ENCODE measurements at places on chromosomes 5 and 9.

DNA sequence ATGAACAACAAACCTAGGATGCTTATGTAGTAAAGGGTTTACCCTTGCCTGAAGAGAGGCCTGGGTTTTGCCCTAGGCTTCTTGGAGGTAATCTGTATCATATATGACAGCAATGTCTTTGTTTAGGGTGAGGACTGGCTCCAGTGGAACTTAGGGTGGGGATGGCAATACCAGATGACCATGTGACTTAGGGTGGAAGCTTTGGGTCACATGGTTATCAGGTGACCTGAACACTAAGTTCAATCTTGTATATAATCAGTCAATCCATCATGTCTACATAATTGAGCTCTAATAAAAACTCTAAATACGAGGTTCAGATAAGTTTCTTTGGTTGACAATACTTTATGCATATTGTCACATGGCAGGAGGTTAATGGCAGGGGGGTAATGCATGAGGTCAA lies 10.6 kb upstream of the PPP2R2B start:
- no peak for DNase-seq

DNA sequence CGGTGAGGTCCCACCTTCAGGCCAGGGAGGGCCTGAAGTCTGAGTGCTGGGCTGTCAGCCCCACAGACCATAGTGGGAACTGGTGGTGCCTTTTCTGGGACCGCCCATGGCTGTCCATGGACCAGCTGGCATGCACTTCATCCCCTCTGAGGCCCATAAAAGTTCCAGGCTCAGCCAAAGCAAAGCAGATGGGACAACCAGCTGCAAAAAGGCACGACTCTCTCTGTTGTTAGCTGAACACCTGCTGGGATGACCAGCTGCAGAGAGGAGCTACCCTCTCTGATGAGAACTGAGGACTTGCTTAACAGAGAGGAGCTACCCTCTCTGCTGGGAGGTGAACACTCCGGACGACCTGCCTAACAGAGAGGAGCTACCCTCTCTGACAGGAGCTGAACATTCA lies 844.3 kb upstream of the DMAC1 start:
- no peak for DNase-seq

GRCh38 chr9:121312169-121312568 lies 44.2 kb downstream of the GSN start:
- no peak for DNase-seq

GRCh38 chr5:53381-54174 lies 38.4 kb upstream of the PLEKHG4B start:
- peak; percentile 38 for DNase-seq

GRCh38 chr5:72788866-72789505 lies 27.5 kb upstream of the TNPO1 start:
- DNase-seq, result no peak

DNA sequence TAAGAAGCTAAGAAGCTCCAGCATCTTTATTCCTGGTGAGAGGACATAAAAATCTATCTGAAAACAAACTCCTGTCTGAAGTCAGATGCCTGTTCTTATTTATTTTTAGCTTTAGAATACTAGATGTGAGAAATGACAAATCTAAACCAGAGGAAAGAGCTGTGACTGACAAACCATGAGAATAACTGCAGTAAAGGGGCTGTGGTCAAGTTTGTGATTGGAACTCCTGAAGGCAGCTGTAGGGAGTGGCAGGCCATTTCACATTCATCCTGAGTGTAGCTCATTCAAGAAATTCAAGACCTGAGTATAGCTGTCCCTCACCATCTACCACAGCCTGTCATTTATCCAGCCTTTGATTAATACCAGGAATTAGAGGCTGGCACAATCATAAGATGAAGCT lies 718.8 kb downstream of the BRINP1 start:
- no peak for DNase-seq

- DNase-seq, result no peak
Observed at GRCh38 chr5:55638051-55638450, 74.1 kb downstream of the SLC38A9 start.

GRCh38 chr9:91900797-91901177 lies 49.2 kb downstream of the ROR2 start:
- DNase-seq, result no peak

DNA sequence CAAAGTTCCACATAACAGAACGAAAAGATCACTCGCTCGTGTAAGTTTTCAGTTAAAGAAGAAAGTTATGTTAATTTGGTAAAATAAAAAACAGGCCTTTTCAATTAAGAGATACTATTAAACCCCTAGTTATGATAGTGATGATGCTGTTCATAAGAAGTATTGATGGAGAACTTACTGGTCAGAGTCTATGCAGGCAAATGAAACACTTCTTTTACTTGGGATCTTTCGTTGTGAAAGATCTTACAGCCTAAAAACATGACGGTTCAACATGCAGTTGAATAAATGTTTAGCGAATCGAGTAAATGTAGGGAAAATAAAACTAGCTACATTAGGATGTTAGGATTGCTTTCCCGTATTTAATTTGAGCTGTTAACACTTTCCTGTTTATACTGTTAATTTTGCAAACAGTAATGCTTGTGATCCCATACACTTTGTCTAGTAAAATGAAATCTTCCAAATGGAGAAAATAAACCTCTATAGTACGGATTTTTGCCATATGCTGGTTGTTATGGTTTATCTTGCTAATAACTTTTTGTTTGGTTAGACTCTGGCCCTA lies 2.0 kb downstream of the RHOBTB3 start:
- DNase-seq, result no peak

- no peak for DNase-seq
Observed at GRCh38 chr9:136804509-136805206, 3.1 kb upstream of the RABL6 start.

DNA sequence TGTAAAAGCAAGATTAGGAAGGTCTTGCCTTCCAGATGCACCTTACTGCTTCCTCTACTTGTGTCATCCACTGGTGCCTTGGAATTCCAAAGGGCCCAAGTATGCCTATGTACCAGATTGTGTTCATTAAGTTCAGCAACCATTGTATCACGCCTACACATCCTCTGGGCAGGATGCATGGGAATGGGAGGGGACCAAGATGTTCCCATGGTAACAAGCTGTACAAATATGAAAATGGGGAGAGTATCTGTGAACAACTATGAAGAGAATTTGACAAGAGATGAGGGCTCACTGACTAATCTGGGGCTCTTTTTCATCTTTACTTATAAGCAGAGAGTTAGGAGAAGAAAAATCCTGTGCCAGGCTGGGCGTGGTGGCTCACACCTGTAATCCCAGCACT lies 137.8 kb upstream of the MAP1B start:
- no peak for DNase-seq

GRCh38 chr9:137199411-137200121 lies 975 bp downstream of the TPRN start:
- no peak for DNase-seq

GRCh38 chr5:178624631-178625546 lies 2.0 kb downstream of the CLK4 start:
- no peak for DNase-seq

DNA sequence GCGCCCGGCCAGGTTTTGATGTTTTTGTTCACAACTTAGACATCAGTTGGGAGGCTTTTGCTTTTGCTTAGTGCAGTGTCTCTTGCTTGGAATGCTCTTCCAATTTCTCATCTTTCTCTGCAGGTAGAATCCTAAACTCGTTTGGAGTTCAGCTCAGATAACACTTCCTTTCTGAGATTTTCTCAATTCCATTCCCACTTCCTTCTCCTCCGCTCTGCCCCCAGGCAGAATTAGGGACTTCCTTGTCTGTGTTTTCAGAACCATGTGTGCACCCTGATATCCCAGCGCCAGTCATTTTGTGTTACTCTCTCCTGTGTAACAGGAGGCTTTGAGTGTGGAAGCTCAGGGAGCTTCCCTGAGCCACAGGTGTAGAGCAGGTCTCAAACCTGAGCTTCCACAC lies 171.0 kb downstream of the INSYN2B start:
- DNase-seq, result no peak

GRCh38 chr5:170277867-170278281 lies 19.7 kb downstream of the LCP2 start:
- DNase-seq, result no peak

DNA sequence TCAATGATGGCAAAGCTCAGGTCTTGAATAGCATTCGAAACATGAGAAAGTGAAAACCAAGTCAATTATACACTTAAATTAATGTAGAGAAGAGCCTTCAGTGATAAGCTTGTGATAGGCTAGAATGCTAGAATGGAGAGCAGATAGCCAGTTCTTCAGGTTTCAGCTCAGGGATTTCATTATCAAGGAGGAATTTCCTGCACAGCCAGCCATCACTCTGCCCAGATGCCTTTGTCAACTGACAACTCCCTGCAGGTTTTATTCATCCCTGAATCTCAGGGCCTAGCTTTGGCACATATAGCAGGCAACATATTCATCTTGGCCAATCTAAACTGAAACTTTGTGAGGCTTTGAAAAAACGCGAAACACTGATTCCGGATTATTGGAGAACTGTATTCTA lies 199.3 kb upstream of the CDH6 start:
- no peak for DNase-seq

DNA sequence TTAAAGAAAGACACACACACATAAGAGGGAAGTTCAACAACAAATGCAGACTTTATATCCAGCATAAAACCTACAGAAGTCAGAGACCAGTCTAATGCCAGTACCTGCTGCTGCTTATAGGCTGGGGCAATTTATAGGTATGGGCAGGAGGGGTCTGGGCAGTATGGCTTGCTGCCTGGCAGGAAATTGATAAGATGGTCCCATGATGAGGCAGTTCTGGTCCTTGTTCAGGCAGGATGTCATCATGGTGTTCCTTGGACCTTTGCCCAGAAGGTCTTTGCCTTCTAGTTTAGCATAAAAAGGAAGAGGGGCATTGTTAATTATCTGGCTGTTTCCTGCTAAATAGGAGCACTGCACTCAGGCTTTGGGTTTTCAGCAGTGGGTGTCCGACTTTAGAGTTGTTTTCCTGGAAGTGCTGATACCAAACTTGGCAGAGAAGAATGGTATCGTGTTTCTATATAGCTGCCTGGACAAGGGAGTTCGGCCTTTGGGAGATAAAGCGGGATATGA lies 10.4 kb upstream of the PDCD1LG2 start:
- DNase-seq, result no peak

GRCh38 chr9:2356041-2356790 lies 265.4 kb upstream of the VLDLR start:
- no peak for DNase-seq

- no peak for DNase-seq
Observed at GRCh38 chr9:131695366-131695765, 44.5 kb downstream of the RAPGEF1 start.

- no peak for DNase-seq
Observed at GRCh38 chr5:141598391-141599345, 20.1 kb downstream of the DIAPH1 start.

DNA sequence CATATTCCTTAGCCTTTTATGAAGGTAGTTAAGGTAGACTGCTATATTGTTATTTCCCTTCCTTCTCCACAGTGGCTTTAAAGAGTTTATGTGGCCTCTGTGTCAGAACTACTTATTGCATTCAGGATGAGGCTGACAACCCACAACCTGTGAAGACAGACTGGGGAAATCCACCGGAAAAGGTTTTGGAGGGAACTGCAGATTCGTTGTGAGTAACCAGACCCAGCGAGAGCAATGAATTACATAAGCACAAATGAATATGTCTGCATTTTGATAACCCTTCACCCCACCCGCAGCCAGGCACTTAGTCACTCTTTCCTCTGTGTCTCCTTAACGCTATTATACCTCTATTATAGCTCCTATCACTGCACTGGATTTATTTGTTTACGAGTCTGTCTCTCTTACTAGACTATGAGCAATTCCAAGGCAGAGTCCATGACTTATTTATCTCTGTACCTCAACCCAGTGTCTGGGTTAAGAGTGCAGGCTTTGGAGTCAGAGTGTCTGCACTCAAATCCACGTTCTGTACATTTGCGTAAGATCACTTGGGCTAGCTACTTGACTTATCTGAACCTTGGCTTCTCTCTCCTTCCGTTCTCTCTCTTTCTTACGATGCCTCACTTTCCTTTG lies 19.2 kb downstream of the KCTD16 start:
- DNase-seq, result peak; percentile 56

GRCh38 chr5:40932766-40933165 lies 23.5 kb downstream of the C7 start:
- DNase-seq, result no peak

DNA sequence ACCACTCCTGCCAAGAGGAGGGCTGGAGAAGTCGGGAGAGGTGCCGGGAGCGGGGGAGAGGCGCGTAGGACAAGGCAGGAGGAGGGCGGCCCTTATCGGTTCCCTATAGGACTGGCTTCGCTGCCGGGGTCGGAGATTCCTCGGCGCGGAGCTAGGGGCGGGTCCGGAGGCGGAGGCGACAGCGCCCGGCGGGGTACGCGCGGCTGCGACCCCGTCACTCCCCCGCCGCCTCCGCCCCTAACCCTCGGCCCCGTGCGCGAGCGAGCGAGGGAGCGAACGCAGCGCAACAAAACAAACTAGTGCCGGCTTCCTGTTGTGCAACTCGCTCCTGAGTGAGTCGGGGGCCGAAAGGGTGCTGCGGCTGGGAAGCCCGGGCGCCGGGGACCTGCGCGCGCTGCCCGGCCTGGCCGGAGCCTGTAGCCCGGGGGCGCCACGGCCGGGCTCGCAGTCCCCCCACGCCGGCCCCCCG lies 2.0 kb downstream of the GLIS3 start:
- DNase-seq, result no peak

DNA sequence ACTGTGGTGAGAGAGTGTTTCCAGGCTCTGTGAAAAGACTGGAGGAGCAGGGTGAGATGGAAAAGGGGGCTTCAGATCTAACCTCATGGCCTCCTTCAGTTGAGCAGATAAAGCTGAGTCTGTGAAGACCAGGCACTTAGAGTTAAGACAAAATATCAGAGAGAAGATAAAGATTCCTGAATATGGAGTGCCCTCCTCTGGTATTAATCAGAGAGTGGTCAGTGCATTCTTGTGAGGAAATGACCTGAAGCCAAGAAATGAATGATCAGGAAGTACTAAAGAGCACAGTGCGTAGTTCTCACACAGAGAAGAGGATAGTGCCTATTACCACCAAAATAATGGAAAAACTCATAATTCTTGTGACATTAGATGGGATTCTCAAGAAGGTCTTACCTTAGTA lies 1417.0 kb upstream of the ACO1 start:
- no peak for DNase-seq

- no peak for DNase-seq
Observed at GRCh38 chr9:113707953-113708695, 168.0 kb upstream of the ZNF618 start.

DNA sequence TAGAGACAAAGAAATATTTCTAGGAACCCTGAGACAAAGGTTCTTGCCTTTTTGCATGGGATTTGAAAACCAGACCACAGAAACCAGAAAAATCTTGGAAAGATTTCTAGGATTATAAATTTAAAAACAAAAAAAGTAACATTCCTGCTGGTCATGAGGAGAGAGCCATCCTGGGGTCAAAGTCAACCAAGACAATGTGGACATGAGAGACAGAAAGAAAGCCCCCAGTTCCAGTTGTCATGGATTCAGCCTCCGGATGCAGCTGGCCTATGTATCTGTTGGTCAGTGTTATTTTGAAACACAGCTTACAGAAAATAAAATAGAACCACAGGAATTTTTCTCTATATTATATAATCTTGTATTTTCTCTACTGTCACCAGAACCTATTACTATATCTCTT lies 24.4 kb upstream of the RGMB start:
- no peak for DNase-seq

GRCh38 chr5:17720071-17720470 lies 85.8 kb downstream of the TAF11L14 start:
- no peak for DNase-seq

Measured in stimulated activated CD8-positive, alpha-beta memory T cell treated with anti-CD3 and anti-CD28 coated beads, Interleukin-15, amount 100 ng/mL, for 48 hours (primary cell).